ENCODE measurements at places on chromosomes 4 and X.

DNA sequence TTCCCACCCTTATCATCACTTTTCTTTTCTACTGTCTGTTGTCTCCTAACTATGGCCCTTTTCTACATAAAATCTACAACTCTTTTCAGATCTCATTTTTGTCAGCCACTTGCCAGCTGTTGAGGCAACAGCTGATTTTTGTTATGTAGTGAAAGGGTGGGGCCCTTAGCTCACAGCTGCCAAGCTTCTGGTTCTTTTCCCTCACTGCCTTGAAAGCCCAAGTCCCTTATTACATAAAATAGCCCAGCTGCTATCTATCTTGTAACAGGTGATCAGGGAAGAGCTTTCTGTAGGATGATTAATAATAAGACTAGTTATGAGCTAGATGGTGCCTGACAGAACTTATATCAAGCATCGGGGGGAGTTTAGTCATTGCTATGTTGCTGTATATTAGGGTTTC is 45.9 kb downstream of the ADGRL3 start:
- DNase-seq = no peak

- no peak for DNase-seq
Observed at GRCh38 chrX:20029728-20030127, 38.9 kb upstream of the BCLAF3 start.

DNA sequence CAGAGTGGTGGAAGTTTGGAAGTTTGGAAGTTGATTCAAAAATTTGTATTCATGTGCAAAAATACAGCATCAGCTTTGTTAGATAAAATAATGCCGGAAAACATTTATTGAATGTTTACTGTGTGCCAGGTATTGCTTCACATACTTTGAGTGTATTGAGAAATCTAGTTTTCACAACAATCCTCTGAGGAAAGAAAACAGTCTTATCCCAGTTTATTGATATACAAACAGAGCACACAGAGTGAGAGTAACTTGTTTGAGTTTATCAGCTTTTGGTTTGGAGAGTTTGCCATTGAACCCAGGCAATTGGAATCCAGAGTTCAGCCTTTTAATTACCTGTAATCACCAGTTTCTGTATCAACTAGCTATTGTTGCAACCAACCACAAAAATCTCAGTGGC is 127.2 kb upstream of the RPS6KA3 start:
- DNase-seq = no peak

GRCh38 chr4:143082701-143083100 is 102.0 kb upstream of the USP38 start:
- DNase-seq = no peak

DNA sequence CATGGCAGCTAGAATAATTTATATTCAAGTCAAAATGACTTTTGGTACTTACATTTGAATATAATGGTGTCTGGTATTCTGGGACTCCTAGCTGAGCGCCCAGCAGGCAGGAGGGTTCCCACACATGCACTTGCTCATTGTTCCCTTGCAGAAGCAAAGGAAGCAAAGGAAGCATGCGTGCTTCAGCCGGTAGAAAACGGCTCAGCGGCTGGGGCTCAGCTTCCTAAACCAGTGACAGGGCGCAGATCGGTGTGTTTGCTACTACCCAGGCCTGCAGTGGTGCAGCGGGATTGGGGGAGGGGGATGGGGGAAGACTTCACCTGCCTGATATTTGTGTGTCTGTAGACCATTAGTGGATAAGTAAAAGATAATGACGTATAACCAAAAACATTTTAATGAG is 978.3 kb upstream of the TENM3 start:
- no peak for DNase-seq

DNA sequence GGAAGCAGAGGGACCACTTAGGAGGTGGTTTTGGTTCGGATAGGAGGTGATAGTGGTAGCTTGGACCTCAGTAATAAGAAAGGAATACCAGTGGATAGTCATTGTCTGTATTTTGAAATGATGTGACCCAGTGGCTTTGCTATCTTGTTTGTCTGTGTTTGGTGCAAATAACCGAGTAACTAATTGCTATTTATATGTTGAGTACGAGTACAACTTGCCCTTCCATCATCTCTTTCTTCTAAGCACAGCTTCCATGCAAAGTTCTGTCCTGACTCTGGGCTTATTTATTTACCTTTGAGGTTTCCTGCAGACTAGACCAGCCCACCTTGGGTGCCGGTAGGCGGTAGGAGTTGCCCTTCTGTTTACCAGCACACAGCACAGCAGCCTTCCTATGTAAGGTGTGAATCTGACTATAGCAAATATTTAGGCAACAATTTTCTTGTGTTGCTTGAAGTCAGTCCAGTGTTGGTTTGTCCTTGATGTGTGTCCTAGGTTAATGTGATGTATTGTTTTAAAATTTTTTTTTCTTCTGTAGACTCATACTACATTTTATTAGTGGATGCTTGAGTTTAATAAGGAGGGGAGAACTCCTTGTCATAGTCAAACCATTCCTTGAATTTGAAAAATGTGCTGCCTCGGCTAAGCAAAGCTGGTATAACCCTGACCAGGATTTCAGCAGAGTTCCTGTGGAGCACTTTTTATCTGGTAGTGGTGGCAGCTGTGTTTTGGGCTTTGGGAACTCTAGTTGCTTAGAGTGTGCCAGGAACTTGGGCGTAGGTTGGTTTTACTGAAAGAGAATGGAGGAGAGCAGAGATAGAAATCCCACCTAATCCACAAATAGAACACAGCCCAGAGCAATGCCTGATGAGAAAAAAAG is 21.9 kb downstream of the PTTG2 start:
- no peak for DNase-seq

- DNase-seq = no peak
Observed at GRCh38 chrX:145751943-145752342, 65.7 kb upstream of the SLITRK2 start.

GRCh38 chr4:57320217-57320616 is 210.0 kb upstream of the IGFBP7 start:
- DNase-seq = no peak

DNA sequence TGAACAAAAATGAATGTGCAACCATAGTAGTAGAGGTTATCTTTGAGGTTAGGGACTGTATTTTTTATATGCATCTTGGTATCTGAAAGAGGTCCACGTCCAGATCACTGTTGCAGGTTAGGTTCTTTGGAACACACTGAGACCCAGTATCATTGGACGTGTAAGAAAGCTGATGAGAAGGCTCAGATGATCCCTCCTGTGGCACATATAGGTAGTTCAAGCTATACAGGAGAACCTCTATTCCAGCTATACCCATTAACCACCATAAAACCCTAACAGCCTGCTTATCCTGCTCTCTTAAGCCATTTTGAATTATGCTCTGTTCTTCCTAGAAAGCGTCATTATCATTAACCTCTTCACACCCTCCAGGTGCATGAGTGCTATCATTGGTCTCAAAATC is 930.7 kb upstream of the HS3ST1 start:
- DNase-seq = no peak

GRCh38 chr4:6085028-6085690 is 66.9 kb upstream of the C4orf50 start:
- DNase-seq = no peak

DNA sequence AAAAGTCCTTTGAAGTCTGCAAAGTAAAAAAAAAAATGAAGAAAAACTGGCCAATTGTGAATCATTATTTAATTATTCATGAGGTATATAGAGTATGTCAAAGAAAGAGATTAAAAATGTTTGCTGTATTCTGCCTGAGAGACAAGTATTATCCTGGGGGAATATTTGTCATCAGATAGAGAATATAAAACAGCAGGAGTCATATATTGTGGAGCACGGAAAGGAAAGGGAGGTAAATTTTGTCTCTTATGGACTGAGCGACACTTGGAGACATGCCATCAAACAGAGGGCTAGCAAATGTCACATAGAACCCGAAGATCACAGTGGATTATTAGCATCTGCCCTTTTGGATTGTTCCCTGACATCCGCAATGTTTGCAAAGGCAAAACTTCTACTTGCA is 39.2 kb upstream of the FAT1 start:
- DNase-seq = no peak

- DNase-seq = no peak
Observed at GRCh38 chr4:74805601-74806000, 11.3 kb upstream of the BTC start.

DNA sequence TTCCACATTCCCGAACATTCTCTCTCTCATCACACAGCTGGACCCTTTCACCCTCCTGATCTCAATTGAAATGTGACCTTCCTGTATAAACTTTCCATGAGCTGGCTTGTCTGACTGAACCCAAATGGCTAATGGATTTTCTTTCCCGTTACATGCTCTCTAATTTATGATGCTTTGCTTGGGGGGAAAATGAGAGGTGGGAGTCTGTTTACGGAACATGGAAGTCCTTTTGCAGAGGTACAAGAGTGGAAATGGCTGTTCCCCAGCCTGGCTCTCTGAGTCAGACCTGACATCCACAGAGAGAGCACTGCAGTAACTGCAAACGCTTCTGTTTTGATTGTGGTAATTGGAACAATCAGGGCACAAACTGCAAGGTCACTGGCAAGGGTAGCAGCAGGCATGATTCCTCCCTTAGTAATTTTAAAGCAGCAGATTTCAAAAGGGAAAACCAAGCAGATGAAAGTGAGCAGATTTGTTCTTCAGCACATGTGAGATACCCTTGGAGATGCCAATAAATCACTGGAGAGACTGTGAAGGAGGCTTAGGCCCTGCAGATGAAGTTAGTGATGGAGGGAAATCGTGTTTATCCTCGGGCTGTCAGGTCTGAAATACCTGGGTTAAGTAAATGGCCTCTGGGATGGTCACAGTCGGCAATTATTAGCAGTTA is 83.9 kb downstream of the SNCA start:
- DNase-seq = no peak

GRCh38 chrX:140664939-140665338 is 44.6 kb upstream of the LINC00632 start:
- no peak for DNase-seq

- no peak for DNase-seq
Observed at GRCh38 chrX:65731684-65732289, 64.3 kb downstream of the MSN start.

- no peak for DNase-seq
Observed at GRCh38 chr4:81410680-81411079, 61.0 kb downstream of the RASGEF1B start.

DNA sequence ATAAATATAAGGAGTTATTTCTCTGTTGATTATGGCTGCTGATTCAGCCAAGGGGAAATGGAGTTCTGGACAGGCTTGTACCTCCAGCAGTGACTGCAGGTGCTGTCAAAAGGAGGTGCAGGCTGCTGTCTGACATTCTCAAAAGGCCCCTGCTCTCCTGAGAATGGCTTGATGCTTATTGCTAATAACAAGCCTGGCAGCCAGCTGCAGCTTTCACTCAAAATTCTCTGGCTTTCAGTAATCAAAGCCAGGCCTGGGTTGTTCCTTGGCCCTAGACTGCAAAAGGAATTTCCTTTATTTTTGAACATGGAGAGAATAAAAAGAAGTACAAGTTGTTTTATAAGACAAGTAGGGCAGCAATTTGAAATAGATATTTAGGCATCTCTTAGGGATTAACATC is 575.9 kb downstream of the MID1IP1 start:
- no peak for DNase-seq

- no peak for DNase-seq
Observed at GRCh38 chrX:110180928-110181310, 137.0 kb downstream of the AMMECR1 start.

GRCh38 chr4:30721185-30722091 is 1.3 kb downstream of the PCDH7 start:
- DNase-seq = peak; percentile 61

DNA sequence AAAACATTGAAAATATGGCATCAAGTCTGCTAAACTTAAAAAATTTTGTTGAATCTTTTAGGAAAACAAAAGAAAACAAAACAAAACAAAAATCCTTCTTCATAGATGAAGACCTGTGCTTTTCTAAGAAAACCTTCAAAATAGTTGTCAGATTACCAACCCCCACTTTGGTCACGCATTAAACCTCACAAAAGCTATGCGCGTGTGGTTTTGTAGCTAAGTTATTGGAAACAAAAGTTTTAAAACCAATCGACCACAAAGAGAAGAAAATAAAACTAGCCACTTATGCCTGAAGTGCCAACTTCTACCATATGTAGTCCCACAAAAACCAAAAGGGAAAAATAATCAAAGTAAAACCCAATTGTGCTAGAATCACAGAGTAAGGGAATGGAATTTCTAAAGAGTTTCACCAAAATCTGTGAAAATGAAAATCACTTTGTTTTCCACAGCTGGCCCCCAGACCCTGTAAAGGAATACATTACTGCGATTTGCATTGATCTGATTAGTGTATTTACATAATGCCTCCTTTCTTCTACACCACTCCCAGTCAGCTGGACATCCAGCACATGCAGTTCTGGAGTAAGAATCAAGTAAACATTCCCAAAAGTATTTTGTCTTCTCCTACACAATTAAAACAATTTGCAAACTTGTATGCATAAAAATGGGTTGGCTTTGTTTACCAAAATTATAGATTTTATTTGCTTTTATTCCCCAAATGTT is 330.1 kb upstream of the DKK2 start:
- DNase-seq = no peak

DNA sequence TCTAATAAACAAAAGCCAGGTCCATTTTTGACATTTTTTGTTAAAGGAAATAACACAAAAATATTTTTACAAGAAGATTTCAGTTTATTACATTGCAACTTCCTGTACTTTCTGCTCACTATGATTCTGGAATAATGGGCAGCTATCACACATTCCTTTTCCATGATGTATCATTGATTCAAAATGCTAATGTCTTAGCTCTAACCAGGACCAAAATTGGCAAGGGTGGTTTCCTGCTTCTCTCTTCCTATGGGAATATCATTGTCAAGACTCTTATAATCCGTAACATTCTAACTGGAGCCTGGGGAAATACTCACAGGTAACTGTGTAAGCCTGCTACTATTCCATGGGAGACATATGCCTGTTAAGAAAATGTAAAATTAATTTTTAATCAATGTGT is 218.6 kb downstream of the DCAF12L2 start:
- DNase-seq = no peak

GRCh38 chr4:6017030-6017429 is 1.2 kb downstream of the C4orf50 start:
- no peak for DNase-seq

DNA sequence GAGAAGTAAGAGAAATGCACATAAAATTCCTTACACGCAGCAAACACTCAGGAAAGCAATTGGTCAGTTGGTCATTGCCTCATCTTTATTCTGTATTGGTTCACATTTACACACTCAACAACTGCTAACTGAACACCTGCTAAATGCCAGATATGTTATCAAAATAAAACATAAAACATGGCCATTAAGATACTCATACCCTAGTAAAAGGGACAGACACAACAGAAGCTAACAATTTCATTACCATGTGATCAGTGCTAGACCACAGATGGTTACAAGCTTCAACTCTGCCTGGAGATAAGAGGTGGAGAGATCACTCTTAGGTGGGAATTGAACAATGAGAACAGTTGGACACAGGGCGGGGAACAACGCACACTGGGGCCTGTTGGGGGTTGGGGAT is 26.2 kb downstream of the TEC start:
- DNase-seq = no peak

- no peak for DNase-seq
Observed at GRCh38 chr4:183563874-183564273, 59.0 kb downstream of the ING2 start.

DNA sequence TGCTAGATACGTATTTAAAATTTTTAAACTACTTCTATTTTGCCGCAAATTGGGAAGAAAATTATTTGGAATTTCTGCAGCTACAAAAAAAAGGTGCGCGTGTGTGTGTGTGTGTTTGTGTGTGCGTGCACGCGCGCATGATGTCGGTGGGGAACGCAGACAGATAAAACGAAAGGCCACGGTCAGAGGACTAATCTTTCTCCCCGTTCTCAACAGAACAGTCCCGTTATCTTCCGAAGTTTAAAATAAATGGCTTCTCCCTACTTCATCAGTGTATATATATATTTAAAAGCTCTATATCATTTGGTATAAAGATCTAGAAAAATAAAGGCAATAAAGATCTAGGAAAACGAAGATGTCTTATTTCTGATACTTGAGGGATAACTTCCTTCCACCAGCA is 1.5 kb downstream of the MGARP start:
- no peak for DNase-seq

Data from progenitor cell of endocrine pancreas (in vitro differentiated cells).